SIG-M5 (cell line): ENCODE measurements at places on chromosomes 3 and 15.

DNA sequence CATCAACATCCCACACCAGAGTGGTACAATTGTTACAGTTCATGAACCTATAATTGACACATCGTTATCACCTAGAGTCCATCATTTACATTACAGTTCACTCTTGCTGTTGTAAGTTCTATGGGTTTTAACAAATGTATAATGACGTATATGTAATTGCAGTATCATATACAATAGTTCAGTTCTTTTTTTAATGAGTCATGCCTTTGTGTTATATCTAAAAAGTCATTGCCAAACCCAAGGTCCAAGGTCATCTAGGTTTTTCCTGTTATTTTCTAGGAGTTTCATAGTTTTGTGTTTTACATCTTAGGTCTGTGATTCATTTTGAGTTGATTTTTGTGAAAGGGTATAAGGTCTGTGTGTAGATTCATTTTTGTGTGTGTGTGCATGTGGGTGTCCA, 160.9 kb upstream of the GALNT15 start:
- no peak for DNase-seq

GRCh38 chr3:108345492-108346205, 49.3 kb downstream of the HHLA2 start:
- no peak for DNase-seq

GRCh38 chr15:65066635-65067316, 1.0 kb downstream of the RASL12 start:
- DNase-seq, result no peak

- no peak for DNase-seq
Observed at GRCh38 chr15:43775411-43775965, 1.3 kb downstream of the ELL3 start.

DNA sequence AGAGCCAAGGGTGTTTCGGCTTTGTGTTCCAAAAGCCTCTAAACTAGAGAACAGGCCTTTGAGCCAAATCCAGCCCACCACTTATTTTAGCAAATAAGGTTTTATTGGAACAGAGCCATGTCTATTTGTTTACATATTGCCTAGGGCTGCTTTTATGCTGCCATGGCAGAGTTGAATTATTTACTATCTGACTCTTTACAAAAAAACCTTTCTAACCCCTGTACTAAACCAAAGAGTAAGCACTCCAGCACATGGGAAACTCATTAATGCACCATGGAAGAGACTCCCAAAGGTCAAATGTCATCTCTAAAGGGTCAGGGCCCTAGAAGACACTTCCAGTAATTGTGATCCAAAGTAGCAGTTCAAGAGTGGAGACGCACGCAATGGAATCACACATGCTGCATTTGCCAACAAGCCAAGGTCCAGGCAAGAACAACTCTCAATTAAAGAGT, 22.3 kb downstream of the OSBPL10 start:
- DNase-seq, result no peak
